NCI-H1092 (cell line): ENCODE measurements at places on chromosomes 5 and 9.

- no peak for DNase-seq
These were observed 48.0 kb downstream of the RUSC2 start for GRCh38 chr9:35537913-35538312.

DNA sequence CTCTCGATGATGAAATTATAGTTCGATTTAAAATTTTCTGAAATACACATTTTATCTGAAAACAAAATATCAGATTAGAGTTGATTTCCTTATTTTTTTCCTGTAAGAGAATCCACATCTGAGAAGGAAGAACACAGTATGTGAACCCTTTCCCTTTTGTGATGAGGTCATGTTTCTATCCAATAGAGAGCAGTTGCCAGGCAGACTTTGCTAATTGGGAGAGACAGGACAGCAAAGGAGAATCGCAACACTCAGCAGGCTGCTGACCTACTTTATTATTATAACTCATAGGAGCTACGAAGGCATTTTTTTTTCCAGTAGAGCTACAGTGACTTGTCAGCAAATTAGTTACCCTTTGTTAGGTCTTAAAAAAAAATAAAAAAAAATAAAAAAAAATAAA lies 242.1 kb downstream of the HCN1 start:
- DNase-seq = peak; percentile 3

DNA sequence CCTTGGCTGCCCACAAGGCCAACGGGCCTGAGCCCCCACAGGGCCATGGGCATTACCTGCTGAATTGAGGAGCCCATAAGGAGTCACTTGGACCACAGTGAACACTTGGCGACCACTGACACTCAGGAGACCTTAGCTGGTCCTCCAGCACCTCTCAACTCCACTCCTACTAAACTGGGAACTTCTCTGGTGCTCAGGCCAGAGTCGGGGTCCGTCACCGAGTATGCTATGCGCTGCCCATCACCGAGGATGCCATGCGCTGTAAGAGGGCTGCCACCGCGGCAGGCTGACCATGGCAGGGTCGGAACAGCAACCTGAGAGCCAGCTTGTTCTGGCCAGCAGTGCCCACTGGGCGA lies 600 bp upstream of the SQSTM1 start:
- no peak for DNase-seq

DNA sequence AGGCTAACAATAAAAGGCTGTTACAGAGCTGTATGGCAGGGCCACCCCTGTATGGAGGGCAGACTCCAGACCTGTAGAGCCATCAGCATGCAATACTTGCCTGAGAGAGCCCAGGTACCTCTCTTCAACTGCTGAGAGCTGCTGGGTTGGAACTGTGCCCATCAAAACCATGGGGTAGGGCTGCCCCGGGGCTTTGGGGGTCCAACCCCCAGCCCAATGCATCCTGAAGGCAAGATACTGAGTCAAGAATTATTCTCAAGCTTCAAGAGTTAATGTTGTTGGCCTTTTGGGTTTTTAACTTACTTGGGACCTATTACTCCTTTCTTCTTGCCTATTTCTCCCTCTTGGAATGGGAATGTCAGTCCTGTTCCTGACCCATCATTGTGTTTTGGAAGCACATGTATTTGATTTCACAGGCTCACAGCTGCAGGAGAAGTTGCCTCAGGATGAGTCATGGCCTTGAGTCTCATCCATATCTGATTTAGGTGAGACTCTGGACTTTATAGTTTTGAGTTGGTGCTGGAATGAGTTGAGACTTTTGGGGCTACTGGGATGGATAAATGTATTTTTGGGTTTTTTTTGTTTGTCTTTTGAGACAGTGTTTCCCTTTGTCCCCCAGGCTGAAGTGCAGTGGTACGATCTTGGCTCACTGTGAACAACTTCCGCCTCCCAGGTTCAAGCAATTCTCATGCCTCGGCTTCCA lies 21.0 kb upstream of the CDK7 start:
- DNase-seq = no peak

DNA sequence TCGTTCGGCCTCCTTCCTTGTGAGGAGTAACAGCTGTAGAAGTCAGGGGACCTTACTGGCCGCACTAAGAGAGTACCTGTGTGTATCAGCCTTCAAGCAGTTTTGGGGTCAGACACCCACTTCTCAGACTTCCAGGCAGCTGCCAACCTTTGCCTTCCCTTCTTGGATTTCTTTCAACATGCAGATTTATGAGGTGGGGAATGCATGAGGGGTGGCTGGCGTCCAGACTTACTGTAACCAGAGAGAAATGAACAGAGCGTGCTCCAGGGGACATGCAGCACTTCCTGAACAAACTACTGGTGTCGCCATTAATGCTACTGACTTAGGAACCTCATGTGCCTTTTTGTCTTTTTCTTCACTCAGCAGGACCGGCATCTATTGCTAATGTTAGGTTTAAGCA lies 46.7 kb downstream of the INSYN2B start:
- DNase-seq = no peak

DNA sequence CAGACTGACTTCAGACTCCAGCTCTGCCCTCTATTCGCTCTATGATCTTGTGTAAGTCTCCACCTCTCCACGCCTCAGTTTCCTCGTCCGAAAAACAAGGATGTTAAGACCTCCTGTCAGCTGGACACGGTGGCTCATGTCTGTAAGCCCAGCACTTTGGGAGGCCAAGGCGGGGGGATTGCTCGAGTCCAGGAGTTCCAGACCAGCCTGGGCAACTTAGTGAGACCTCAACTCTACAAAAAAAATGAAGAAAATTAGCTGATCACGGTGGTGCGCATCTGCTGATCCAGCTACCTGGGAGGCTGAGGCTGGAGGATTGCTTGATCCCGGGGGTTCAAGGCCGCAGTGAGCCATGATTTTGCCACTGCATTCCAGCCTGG lies 36.6 kb upstream of the GABRP start:
- DNase-seq = no peak

DNA sequence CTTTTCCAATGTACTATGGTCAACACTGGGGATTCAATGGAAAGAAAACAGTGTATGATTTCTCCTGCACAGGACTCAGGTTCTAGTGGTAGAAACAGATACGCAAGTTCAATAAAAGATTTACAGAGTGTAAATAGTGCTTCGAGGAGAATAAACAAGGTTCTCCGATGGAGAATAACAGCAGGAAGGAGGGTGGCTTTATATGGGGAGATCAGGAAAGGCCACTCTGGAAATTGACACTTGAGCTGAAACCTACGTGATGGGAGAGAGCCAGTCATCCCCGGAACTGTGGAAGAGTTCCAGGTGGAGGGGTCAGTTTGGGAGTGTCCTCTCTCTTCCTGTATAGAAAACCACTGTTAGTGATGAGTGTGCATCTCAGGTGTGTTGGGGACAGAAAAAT lies 65.9 kb downstream of the GARNL3 start:
- no peak for DNase-seq
